NCI-H446 (cell line): ENCODE measurements at places on chromosomes 7 and 10.
A peak's percentile ranks its signal among the peaks of the same experiment; 100 is the strongest.

GRCh38 chr7:133207687-133208086, 45.2 kb upstream of the EXOC4 start:
- no peak for DNase-seq

GRCh38 chr10:5731559-5731958, 46.9 kb downstream of the TASOR2 start:
- DNase-seq = no peak

- DNase-seq = no peak
These were observed 32.5 kb upstream of the EIF4H start for GRCh38 chr7:74141705-74142104.

DNA sequence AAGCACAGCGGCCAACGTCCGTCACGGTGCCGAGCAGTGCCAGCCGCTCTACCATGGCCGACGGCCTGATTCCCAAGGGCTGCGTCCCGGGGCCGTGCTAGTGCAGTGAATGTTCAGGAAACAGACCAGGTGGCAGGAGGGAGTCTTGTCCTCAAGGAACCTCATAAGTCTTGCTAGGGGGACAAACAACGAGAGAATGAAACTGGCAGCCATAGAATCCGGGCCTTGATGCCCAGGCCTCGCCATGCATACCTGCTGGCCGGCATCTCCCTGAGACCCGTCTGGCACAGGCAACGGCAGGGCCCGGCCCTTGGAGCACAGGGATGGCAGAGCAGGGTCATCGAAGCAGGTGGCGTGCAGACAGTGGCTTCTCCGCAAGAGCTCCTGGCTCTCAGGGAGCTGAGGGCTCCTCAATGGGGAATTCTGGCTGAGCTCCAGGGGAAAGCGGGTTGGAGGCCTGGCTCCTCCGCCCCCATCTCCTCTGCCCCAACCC, 58.8 kb downstream of the DIP2C start:
- no peak for DNase-seq

GRCh38 chr10:15737656-15738055, 17.9 kb upstream of the ITGA8 start:
- DNase-seq = no peak

- DNase-seq = no peak
These were observed 1.4 kb downstream of the ZNF282 start for GRCh38 chr7:149196705-149197171.

- no peak for DNase-seq
These were observed 21.8 kb upstream of the GOLGA7B start for GRCh38 chr10:97827702-97828291.

GRCh38 chr7:14047709-14048399, 58.4 kb upstream of the ETV1 start:
- DNase-seq = no peak

GRCh38 chr7:130890176-130891020, 156.4 kb upstream of the KLF14 start:
- DNase-seq = no peak

GRCh38 chr10:80464557-80465450, 10.7 kb downstream of the TSPAN14 start:
- peak; percentile 74 for DNase-seq

- no peak for DNase-seq
These were observed 114.5 kb upstream of the TRIM24 start for GRCh38 chr7:138345567-138345966.

- DNase-seq = no peak
These were observed 66.0 kb downstream of the ANLN start for GRCh38 chr7:36455646-36456045.

- DNase-seq = no peak
These were observed 67.5 kb downstream of the PARP12 start for GRCh38 chr7:139995017-139995915.

GRCh38 chr7:123681561-123681960, 25.9 kb downstream of the LMOD2 start:
- no peak for DNase-seq

DNA sequence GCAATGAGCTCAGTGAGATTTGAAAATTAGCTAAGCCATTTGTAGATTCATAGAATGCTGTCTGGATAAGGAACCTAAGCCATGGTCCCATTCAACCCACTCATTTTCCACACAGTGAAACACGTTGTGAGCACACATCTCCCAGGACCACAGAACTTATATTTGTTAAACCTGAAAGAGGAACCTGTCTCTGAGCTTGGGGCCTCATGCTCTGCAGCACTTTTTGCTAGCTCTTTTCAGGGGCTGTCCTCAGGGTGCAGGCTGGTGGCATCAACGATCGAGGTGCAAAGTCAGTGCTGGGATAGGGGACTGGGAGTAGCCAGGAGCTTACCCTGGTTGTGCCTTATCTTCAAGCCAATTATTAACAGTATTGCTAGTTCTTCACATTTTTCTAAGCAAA, 11.9 kb downstream of the HECW1 start:
- no peak for DNase-seq
